ENCODE measurements at places on chromosomes 7 and 10.

DNA sequence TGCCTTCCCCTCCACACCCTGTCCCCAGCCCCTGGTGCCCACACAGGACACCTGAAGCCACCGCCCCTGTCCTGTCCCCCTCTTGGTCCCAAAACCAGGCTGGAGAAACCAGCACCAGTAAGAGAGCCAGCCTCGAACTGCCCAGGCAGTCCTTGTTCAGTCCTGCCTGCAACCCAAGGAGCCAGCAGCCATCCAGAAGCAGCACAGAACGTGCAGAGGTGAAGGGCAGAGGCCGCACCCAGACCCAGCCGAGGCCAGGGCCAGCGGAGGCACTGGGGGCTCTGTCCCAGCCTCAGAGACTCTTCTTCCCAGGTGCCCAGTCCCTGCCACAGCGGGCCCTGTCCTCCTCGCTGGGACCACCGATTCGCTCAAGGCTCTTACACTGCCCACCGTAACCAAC lies 23.3 kb upstream of the CNPY1 start:
- no peak for DNase-seq

DNA sequence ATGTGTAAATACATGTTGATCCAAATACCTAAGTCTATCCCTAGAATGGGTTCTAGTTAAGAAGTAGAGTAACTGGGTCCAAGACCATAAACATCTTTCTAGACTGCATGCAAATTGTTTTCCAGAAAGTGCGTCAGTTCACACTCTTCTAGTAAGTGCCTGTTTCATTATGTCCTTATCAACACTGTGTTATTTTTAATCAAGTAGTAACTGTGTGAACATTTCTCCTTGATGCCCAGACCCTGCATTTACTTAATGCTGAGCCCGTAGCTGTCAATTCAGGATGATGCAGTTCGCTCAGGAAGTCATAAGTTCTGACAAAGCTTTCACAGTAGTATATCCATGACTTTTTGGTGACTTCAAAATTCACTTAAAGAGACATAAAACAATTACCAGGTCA lies 374.8 kb downstream of the OTUD1 start:
- no peak for DNase-seq

- DNase-seq = no peak
Observed at GRCh38 chr10:43905512-43906236, 257.0 kb upstream of the ZNF32 start.

GRCh38 chr7:151426441-151426903 lies 13.5 kb downstream of the CRYGN start:
- DNase-seq = peak; percentile 50

DNA sequence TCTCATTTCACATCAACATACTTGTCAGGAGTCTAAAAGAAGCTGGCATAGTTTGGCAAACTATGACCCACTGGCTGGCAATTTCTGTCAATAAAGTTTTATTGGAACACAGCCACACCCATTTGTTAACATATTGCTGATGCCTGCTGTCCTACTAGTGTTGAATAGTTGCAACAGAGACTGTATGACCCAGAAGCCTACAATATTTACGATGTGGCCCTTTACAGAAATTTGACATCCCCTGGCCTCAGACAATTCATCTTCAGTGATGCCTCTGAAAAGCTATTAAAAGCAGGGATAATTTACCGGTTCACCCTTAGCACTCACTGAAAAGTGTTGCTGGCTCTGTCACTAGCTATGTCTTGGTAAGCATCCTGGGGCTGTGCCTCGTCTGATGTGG lies 155.2 kb downstream of the ARID5B start:
- no peak for DNase-seq

DNA sequence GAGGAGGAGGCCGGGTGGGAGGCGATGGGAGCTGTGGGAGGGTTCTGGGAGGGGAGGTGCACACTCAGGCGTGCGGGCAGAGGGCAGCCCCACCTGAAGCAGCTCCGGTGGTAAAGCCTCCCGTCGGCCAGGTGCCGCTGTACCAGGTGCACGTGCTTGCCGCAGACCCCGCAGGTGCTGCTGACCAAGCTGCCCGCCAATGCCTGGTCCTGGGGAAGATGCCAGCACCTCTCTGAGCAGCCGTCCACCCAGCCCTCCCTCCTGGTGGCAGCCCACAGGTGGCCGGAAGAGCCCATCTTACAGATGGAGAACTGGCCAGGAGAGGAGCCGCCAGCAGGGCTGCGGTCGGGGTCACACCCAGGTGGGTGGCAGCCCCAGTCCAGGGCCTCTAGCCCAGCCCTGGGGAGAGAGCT lies 12.6 kb downstream of the MICALL2 start:
- no peak for DNase-seq

- DNase-seq = no peak
Observed at GRCh38 chr10:95759233-95759826, 3.4 kb downstream of the ENTPD1 start.

GRCh38 chr7:155361947-155362346 lies 64.3 kb downstream of the INSIG1 start:
- no peak for DNase-seq

GRCh38 chr7:65325793-65326432 lies 47.7 kb upstream of the ZNF92 start:
- DNase-seq = no peak

DNA sequence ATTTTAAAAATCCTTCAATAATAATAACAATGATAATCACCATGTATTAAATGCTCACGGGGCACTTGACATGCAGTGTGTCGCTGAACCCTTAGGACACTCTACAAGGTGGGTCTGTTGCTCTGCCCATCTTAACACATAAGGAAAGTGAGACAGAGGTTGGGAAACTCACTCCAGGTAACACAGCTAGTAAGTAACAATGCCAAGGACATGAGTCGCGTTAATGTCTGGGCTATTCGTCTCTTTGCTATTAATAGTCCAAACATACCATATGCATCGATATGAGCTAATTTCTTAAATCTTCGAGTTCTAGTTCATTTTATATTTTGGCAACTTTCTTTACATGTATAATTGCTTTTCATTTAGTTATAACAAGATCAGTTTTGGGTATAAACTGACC lies 79.5 kb downstream of the BEND7 start:
- no peak for DNase-seq

GRCh38 chr7:134298902-134299683 lies 17.6 kb downstream of the SLC35B4 start:
- no peak for DNase-seq

GRCh38 chr7:129529643-129530042 lies 27.3 kb downstream of the SMKR1 start:
- no peak for DNase-seq

- peak; percentile 74 for DNase-seq
Observed at GRCh38 chr10:124403548-124403947, 15.2 kb downstream of the OAT start.

GRCh38 chr7:19106241-19107080 lies 11.0 kb downstream of the TWIST1 start:
- DNase-seq = no peak

DNA sequence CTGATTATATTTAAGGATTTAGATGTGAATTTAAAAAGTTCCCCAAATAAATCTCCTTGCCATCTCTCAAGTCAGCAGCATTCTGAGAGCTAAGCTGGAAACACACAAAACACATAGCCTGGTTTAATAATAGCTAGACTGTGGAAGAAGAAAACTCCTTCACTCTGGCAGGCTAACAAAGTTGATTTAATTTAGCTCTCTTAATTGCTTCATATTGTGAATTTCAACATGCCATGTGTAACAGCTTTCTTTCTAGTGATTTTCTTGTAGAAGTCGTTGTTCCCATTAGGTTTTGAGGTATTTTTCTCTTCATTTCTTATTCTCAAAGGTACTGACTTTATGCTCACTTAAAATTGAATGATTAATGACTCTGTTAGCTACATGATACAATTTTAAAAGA lies 216.8 kb upstream of the AKR1E2 start:
- DNase-seq = no peak

GRCh38 chr7:36303202-36304098 lies 86.2 kb upstream of the ANLN start:
- peak; percentile 38 for DNase-seq

GRCh38 chr10:121154846-121155245 lies 303.7 kb downstream of the WDR11 start:
- DNase-seq = no peak

DNA sequence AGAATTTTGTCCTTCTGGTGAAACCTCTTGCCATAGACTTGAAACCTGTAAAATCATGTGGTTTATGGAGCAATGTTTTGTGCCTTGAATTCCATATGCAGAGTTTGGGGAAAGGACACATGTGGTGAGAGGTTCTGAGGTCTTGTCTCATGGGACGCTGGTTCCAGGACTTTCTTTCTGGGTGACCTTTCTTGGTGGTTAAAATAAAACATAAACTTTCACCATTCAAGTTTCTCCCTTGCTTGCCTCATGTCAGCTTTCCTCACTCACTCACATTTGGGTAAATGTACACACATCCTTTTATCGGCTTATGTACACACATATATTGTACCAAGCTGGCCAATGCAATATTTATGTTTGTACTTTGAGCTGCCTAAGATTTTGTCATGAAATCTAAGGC lies 144.9 kb upstream of the CELF2 start:
- DNase-seq = no peak

GRCh38 chr7:100588438-100588837 lies 2.3 kb downstream of the FBXO24 start:
- no peak for DNase-seq

DNA sequence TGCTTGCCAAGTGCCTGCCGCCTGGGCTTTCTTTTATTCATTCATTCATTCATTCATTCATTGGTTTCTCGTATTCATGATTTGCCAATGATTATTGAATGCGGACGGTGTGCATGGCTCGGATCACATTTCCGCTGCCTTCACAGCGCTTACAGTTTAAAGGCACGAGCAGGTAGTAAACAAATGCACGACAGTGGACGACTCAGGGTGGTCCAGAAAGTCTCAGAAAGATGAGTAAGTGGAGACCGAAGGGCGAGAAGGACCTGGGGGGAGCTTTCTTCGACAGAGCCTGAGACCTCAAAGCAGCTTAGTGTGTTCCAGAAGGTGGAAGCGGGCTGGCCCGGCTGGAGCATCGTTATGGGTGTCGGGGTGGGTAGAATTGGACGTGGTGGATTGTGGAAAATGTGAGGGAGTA lies 506 bp downstream of the MCM10 start:
- DNase-seq = no peak

GRCh38 chr7:95951531-95951930 lies 179.2 kb downstream of the DYNC1I1 start:
- no peak for DNase-seq

GRCh38 chr10:31014161-31014875 lies 17.3 kb downstream of the ZNF438 start:
- no peak for DNase-seq

DNA sequence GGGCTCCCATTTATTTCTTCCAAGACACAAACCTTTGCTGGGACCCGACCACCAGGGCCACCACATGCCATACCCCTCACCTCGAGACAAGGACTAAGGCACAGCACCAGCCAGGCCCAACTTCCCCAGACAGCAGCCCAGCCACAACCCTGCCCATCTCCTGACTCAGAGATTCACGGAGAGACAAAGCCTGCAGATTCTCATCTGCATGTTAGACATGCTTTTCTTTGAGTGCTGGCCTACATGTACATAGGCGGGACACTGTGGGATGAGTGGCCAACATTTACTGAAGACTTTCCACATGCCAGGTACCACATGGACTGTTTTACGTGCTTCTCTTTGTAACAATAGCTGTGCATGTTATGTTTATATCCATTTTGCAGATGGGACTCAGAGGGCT lies 221.3 kb upstream of the ZMIZ1 start:
- no peak for DNase-seq

DNA sequence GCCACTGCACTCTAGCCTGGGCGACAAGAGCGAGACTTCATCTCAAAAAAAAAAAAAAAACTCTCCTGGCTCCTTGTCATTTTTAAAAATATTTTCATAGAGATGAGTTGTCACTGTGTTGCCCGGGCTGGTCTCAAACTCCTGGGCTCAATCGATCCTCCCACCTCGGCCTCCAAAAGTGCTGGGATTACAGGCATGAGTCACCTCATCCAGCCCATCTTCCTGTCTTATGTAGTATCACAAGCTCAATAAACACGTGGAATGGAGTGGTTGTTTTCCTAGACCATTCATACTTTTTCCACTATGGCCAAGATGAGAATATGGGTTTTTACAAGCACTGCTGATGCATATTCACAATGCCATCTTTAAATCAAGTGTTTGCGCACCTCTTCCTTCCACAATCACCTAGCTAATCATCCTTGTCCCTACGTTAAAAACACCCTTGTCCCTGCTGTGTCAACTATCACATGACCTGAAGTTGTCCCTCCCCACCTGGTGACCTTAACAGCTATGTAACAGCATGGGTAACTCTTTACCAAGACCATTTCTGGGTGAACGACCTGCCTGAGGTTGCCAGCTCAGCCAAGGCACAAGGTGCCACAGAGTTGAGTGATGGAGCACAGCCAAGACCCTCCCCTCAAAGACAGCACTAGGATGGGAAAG lies 21.3 kb downstream of the DLG5 start:
- DNase-seq = no peak

- no peak for DNase-seq
Observed at GRCh38 chr10:27998954-27999275, at the start of gene ODAD2. TSS of gene ODAD2 (minus strand) at chr10:27999079. CDS start at chr10:27995142, 3,937 bp downstream.

- no peak for DNase-seq
Observed at GRCh38 chr10:58158806-58159205, 108.9 kb downstream of the IPMK start.

DNA sequence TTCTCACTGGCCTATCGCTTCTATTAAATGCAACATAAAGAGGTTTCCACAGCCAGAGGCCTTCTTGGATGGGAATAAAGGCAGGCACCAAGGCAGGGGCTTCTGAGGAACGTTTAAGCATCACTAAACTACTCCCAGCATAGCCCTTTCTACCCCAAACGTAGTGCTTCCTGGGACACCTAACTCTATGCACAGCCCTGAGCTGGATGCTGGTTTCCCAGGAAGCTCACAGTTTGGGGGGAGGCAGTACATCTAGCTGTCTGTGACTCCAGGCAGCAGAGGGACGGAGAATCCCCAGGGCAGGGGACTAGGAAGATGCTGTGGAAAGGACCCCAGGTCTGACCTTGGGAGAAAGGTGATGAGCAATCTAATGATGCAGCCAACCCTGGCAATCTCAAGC lies 192.8 kb upstream of the ZMIZ1 start:
- DNase-seq = no peak

- peak; percentile 68 for DNase-seq
Observed at GRCh38 chr10:112314822-112315474, 31.7 kb downstream of the TECTB start.

DNA sequence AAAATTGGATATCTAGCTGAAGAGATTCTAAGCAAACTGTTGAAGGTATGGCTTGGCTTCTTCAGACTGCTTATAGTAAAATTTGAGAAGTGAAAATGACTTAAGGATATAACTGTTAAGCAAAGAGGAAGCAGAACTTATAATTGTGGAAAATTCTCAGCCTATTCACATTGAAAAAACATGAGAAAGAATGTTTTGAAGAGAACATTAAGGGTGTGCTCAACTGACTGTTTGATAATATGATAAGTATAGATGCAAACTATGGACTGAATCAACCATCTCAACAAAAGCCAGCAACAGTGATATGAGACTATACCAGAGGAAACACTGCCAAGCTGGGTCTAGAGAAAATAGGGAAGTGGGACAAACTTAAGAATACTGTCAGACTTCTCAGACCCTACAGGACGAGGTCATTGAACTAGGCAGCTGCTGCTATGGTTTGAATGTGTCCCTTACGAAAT lies 133.1 kb upstream of the PPP1R3A start:
- no peak for DNase-seq

- DNase-seq = no peak
Observed at GRCh38 chr7:47586925-47587324, 5.0 kb upstream of the TNS3 start.

GRCh38 chr10:131532291-131532690 lies 220.8 kb upstream of the TCERG1L start:
- no peak for DNase-seq

GRCh38 chr7:29749701-29750321 lies 56.5 kb upstream of the WIPF3 start:
- DNase-seq = no peak

Measured in kidney glomerular epithelial cell (primary cell).